Karpas-422 (cell line): ENCODE measurements at places on chromosomes 2 and 18.

GRCh38 chr2:171889808-171890207 lies 4.2 kb downstream of the SLC25A12 start:
- peak overlapping the region; percentile 37; the same call in 1 of the 2 replicates for H3K27ac ChIP-seq
- no peaks in the 10 kb centered on the region for H3K27me3 ChIP-seq
- H3K4me1 ChIP-seq = peaks cover 22% of the 10 kb centered on the region
- peaks cover 35% of the 10 kb centered on the region for H3K36me3 ChIP-seq
- H3K4me3 ChIP-seq = no peak overlapping the region

GRCh38 chr2:18684206-18685038 lies 95.1 kb upstream of the NT5C1B start:
- no peak for DNase-seq
- H3K27me3 ChIP-seq = no peaks in the 10 kb centered on the region
- no peak overlapping the region for H3K27ac ChIP-seq
- no peaks in the 10 kb centered on the region for H3K36me3 ChIP-seq
- H3K4me1 ChIP-seq = no peaks in the 10 kb centered on the region

DNA sequence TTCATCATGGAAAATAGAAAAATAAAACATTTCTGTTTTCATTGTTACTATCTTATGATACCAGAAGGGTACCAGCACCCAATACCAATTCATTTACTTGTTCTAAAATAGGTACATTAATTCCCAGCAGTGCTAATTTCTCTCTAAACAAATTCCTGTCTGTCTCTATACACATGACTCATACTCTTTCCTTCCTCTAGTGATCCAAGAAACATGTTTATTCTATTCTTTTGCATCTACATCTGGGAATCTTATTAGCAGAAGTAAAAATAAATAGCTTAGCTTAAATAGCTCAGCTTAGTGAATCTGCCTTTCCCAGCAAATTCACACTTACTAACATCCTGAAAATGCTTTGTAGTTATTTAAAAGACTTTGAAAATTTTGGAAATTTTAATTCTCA lies 84.5 kb upstream of the MAPRE2 start:
- H3K36me3 ChIP-seq = no peaks in the 10 kb centered on the region
- no peak overlapping the region for H3K4me3 ChIP-seq
- H3K27ac ChIP-seq = no peak overlapping the region
- no peaks in the 10 kb centered on the region for H3K27me3 ChIP-seq

DNA sequence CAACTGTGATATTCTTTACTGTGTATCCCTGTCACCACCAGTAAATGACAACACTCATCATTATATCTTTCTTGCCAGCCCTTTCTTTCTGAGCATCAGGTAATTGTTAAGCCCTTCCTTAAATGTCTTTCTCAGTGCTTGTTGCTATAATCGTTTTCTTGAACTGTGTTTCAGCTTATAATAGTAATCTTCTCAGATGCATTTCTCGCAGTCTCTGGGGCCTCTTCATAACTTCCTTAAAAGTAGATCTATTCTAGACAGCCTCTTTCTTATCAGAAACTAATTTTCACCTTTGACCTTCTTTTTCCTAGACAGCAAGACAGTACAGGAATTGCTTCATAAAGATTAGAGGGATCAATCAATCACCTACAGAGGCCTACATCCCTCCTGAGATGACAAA lies 648.1 kb downstream of the CPS1 start:
- no peak overlapping the region for H3K27ac ChIP-seq
- no peaks in the 10 kb centered on the region for H3K27me3 ChIP-seq
- H3K4me3 ChIP-seq = no peak overlapping the region
- DNase-seq = no peak
- no peaks in the 10 kb centered on the region for H3K36me3 ChIP-seq
- no peaks in the 10 kb centered on the region for H3K4me1 ChIP-seq
